ENCODE measurements at places on chromosomes 2 and 18. TPM values are rescaled to one million over a fixed set of nuclear protein-coding genes. Genes with fewer than 3 reads are reported as not detected.
A peak's percentile ranks its signal among the peaks of the same experiment; 100 is the strongest.

The CDK15 gene
- total RNA-seq = 1.3 TPM

The CNDP1 gene
- not detected for total RNA-seq

The ERBB4 gene
- not detected for total RNA-seq

The MAPRE3 gene
- total RNA-seq = 7.9 TPM

GRCh38 chr18:35038881-35039491 is 2.2 kb upstream of the MAPRE2 start:
- no peak for DNase-seq

DNA sequence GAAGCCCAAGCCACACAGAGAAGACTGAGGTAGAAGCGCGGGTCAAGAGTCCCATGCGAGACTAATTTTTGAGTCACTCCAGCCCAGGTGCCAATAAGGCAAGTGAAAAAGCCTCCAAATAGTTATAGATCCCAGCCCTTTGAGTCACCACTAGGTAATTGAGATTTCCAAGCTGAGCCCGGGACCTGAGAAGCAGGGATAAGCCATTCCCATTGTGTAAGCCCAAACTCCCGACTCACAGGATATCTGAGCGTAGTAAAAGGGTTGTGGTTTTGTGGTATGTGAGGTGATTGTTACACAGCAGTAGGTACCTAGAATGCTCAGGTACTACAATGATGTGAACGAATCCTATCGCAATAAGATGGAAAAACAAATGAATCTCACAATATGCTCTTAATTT is 560.7 kb downstream of the DSC3 start:
- no peak for DNase-seq

DNA sequence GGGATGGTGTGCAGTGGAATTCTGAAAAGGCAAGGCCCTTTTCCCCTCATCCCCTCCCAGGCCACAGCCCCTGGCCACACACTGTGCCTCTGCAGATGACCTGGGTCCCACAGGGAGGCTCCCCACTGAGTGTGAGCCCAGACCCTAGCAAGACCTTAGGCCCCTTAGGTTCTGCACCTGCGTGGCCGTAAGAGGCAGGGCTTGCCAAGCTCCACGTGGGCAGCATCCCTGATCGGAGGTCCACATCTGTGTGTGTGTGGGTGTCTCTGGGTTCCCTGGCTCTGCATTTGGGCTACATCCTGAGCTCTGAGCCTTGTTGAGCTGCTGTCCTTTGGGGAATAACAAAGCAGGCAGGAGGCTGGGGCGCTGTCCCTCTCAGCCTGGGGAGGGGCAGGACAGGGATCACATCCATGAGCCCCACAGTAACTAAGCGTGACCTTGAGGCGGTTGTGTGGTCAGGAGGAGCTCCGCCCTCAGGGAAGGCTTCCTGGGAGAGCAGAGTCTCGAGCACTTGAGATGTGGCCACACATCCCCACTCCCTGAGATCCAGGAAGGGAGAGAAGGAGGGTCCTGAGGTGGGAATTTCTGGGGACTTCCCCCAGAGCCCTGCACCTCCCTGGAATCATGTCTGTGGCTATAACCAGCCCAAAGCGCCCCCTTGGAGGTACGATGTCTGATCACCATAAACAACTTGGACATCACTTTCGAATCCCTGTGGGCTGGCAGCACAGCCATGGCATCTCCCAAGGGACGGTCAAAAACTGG is 84.8 kb downstream of the STPG4 start:
- peak; percentile 38 for DNase-seq

DNA sequence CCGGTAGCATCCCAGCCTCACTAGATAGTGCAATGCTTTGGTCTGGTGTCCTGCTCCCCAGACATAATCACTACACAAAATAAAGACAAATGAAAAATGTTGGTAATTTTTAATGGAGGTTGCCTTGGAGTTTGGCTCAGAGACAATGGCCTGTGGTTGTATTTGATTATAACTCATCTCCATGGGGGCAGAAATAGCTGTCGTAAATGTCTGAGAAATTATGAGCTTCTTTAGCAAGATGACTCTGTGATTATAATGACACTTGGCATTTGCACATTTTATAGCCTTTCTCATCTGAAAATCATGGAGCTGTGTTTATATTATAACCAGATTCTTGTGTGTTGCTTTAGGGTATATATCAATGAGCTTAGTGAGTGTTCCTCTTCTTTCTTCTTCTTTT is 1779.7 kb upstream of the CELF4 start:
- no peak for DNase-seq

All from GM23248 (cell line).